Activated CD4-positive, alpha-beta T cell treated with anti-CD3 and anti-CD28 coated beads, Interleukin-2, amount 50 U/mL, for 48 hours (primary cell): ENCODE measurements at places on chromosomes 6 and 20.

DNA sequence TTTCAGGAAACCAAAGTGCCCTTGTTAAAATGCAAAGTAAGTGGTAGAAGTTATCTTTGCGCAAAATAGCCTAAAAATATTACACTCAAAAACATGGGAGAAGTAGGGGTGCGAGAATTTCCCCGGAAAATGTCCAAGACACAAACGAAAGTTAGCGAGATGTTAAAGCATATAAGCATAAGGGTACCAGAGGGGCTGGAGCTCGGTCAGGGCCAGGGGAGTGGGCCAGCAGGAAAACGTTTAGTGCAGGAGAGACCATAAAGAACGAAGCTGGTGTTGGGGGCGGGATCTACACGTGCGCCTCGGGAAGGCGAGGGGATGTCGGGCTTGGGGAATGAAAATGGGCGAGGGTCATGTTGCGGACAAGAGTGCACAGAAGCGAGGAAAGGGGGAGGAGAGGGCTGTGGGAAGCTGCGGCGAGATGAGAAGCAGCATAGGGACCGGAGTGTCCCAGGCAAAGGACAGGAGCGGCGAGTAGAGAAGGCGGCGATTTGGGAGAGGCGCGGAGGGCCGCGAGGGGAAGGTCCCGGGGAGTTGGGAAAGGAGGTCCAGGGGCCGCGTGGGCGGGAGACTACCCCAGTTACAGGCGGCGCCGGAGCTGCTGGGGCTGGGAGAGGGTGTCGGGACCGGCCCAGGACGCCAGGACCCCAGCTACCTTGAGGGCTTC, 600 bp downstream of the XPO5 start:
- DNase-seq: no peak

GRCh38 chr6:22473991-22474682, 95.2 kb upstream of the HDGFL1 start:
- no peak for DNase-seq

DNA sequence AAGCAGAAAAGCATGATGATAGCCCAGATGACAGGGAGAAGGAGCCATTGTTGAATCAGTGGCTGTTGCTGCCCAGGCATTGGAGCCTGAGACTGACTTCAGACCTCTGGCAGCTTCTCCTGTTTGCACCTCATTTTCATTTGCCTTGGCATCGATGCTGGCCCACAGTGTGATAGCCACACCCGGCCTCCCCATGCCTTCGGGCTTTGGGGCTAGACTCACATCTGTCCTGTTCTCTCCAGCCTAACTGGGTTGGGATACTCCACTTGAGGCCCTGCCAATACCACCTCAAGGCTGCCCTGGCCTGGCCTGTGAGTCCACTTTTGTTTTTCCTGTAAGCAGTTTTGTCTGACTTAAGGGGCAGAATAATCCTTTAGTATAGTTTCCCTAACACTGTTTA, 140.4 kb downstream of the UST start:
- no peak for DNase-seq

DNA sequence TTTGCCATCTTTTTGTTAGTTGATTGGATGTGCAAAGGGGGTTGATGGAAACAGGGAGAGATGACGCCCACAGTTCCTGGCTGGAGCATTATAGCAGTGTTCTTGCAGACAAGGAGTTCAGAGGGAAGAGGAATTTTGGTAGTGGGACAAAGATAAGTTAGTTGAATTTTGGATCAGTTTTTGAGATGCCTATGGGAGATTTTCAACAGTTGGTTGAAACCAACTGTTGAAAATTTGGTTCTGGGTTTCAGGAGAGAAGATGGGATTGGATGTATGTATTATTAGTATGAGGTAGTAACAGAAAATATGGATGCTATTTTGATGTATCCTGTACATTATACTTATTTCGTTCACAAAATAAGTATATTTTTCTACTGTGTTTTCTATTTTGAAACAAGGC, 274.2 kb downstream of the CDKAL1 start:
- no peak for DNase-seq

GRCh38 chr6:155142168-155143028, 121.4 kb upstream of the CLDN20 start:
- DNase-seq: no peak

- peak; percentile 41 for DNase-seq
These were observed 22.2 kb upstream of the MYL9 start for GRCh38 chr20:36519012-36519719.

- no peak for DNase-seq
These were observed 93.6 kb downstream of the INSM1 start for GRCh38 chr20:20461551-20461950.

GRCh38 chr6:35371494-35372262, 29.3 kb downstream of the PPARD start:
- no peak for DNase-seq

- DNase-seq: no peak
These were observed 99.0 kb upstream of the SLC24A3 start for GRCh38 chr20:19113343-19113930.
